ENCODE measurements at places on chromosomes 4 and X. TPM values are rescaled to one million over a fixed set of nuclear protein-coding genes. Genes with fewer than 3 reads are reported as not detected.

GRCh38 chr4:33711826-33712225, 2532.5 kb downstream of the ARAP2 start:
- DNase-seq = no peak

DNA sequence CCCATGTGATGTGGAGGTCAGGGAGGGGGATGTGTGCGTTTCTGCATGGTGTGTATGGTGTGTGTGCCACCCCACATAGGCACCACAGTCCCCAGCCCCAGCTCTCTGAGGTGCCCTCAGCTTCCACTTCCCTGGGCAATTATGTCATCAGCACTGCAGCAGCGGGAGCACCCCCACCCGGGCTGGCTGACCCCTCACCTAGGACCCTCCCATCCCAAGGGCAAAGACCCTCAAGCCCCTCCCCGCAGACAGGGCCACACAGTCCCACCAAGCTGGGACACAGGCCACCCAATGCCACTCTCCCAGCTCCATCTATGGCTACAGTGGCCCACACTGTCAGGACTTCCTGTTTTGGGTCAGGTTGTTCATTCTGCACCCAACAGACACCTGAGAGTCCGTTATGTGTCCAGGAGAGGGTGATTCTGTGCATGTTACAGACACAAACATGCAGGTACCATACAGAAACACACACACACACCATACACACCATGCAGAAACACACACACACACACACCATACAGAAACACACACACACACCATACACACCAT, 75.2 kb downstream of the JAKMIP1 start:
- no peak for DNase-seq

DNA sequence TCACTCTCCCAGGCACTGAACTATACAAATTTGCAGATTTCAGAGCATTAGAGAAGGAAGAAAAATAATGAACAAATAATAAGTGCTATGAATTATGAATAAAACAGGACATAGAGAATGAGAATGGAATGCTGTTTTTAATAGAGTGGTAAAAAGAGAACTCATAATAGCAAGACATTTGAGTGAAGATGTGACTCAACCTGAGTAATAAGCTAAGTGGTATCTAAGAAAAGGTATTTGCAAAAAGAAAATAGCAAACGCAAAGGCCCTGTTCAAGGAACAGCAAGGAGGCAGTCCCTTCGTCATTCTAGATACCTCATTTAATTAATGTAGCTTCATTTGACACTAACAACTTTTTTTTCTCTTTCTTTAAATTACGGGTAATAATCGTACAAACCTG, 1910.0 kb upstream of the TENM3 start:
- no peak for DNase-seq

C1QTNF7 gene
- total RNA-seq = not detected

DNA sequence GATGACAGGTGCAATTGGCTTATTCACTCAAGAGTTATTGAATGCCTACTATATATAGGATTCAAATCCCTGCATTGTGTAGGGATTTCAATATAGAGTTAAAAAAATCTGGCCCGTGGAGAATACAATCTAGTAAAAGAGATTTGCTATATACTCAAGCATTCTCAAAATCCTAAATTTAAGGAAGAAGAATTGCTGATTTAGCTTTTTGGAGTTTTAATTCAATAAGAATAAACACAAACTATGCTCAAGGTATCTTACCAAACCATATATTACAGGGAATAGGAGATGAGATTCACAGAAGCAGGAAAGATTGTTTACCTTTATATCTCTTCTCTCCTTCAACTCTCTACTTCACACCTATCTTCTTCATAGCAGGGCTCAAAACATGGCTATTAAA, 476.8 kb downstream of the PACRGL start:
- DNase-seq = no peak

ABCG2 gene
- 37.0 TPM for total RNA-seq

TMEM35A gene
- total RNA-seq = 2.6 TPM

DNA sequence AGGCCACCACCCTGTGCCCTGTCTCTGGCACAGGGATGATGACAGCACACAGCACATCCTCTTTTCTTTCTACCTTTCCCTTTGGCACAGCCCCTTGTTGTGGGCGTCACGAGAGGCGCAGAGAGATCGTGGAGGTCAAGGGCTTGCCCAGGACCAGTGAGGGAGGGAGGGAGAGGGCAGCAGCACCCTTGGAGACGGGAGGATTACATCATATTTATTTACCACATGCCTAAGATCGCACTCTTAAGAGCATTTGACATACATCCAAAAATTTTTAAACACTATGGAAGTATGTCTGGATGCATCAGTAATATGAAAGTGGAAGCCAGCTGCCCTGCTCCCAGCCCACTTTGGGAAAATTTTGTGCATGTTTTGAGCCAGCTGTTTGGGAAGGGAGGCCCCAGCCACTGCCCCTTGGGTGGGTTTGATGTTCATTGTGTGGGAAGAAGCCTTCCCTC, 12.7 kb downstream of the WFS1 start:
- no peak for DNase-seq

DNA sequence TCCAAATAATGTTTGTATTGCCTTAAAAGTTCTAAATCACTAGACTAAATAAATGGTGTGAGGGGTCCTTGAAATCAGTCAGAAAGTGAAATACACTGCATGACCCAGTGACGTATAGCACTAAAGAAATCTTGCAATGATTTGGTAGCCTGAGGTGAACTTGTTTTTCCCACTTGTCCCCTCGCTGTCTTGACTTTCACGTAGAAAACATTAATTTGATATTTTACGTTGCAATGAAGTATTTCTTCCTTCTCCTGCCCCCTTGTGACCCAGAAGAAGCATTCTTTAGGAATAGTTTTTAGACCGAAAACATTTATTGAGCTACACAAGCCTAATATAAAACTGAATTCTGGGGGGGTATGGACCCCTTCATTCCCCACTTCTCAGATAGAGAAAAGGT, 3.7 kb downstream of the KLB start:
- no peak for DNase-seq

- no peak for DNase-seq
Measured at GRCh38 chr4:73922766-73923630, 53.8 kb downstream of the CXCL1 start.

DNA sequence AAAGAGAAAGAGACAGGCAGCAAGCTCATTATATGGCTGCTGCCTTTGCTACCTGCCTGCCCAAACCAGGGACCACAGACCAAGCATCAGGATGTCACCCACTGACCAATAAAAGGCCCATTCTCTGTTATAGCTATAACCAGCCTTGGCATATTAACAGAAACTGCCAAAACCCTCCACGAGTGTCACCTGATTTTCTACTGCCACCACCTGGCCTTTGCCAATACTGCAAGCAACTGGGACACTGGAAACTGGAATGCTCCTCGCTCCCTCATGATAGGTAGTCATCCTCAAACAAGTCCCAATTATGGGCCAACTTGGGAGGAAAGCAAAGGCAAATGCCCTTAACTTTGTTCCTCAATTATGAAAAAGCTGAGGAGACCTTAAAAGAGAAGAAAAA, 76.0 kb downstream of the SPIN4 start:
- peak; percentile 51 for DNase-seq

XAGE3 gene
- not detected for total RNA-seq

DNA sequence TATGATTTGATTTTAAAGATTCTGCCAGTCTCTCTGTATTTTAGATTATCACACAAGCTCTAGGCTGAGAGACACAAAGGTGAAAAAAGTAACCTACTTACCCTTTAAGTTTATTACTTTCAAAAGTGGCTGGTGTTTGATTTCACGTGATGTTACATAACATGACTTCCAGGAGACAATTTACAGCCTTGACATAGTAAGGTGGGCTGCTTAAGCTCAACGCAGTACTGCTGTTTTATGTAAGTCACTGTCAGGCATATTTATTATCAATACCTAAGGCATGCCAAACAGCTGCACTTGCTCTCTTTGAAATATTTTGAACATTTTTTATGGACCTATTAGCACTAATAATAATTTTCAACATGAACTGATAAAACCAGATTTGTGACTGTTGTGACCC, 451.5 kb upstream of the FAM241A start:
- no peak for DNase-seq

DNA sequence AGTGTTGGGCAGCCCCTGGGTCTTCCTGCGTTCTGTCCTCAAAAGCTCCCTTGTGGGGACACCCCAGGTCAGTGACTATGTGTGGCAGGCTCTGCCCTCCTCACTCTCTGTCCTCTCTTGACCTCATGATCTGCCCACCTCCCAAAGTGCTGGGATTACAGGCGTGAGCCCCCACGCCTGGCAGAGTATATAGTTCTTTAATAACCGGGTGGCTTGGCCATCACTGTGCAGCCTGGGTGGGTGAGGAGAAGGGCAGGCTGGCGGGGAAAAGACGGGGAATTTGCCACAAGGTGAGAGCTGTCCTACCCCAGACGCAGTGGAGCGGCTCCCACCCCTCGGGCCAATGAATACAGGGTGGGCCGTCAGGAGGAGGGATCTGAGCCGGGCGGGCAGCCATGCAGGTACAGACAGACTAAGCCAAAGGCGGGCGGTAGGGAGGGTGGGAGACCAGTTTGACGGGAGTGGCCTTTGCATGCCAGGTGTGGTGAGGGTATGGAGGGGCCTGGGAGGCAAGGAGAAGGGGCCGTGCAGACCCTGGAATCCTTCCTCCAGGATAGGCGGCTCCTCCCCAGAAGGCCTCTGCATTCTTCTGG, 2.5 kb downstream of the SH3BP2 start:
- DNase-seq = peak; percentile 3

INTU gene
- 6.4 TPM for total RNA-seq

CXCL11 gene
- total RNA-seq = not detected

DNA sequence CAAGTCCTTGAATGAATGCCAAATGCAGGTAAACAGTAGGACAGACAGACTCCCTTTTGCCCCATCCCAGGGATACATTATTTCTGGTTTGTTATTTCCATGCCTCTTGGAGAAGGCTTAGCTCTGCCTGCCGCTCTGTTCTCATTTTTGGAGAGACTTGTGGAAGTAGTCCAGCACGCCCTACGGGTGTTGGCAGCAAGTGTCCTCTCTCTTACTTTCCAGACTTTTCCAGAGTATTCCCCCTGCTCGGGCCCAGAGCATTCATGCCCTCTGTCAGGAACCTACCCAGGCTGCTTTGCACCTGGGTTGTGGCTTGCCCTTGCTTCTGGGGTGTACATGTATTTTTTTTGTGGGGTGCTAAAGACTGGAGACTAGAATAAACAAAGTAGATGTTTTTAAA, 15.3 kb downstream of the SLC34A2 start:
- no peak for DNase-seq

DNA sequence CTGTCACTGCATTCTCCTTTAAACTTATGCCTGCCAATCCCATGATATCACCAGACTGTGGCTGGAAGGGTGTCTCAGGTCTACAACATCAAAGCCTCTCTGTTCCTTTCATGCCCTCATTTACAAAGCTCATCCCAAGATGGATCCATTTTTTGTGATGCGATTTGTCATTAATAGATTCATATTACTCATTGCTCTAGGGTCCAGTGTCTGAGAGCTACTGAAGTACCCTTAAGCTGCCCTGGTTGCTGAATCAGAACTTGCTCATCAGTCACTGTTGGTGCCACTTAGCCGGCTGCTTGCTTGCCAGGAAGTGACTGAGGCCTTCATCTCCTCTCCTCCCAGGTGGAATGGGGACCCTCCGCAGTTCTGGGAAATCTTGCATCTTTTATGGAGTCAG, 395.5 kb upstream of the BOD1L1 start:
- no peak for DNase-seq

DNA sequence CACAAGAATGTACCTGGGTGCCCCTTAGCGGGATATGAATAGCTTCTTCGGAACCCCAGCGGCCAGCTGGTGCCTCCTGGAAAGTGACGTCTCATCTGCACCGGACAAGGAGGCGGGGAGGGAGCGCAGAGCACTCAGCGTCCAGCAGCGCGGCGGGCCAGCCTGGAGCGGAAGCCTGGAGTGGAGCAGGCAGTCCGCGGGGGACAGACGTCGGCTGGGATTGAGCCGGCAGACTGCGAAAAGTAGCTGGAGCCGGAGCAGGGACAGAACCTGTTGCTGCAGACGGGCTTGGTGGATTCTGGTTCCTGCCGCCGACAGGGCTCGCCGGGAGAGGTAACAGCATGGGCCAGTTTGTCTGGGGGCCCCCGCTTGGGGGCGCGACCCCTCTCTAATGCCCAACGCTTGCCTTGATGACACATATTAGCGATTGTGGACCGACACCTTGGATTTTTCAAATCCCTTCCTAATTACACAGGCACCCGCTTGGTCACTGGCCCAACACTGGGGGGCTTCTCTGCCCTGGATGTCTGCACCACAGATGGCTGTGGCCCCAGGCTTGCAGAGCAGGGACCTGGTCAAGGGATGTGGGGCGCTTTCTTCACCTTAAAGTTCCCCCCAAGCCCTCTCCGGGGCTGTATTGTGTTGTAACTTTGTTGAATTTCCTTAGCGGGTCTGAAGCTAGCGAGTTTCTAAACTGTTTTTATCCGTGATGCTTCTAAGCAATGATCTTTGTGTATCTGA, at the start of gene NPFFR2:
NPFFR2 (plus strand) TSS at position 133 of the 741 bp plus-strand sequence. CDS start 96,592 bp downstream, outside the sequence.
- DNase-seq = peak; percentile 71

GRCh38 chr4:183631577-183632198, 27.3 kb downstream of the RWDD4 start:
- no peak for DNase-seq

DNA sequence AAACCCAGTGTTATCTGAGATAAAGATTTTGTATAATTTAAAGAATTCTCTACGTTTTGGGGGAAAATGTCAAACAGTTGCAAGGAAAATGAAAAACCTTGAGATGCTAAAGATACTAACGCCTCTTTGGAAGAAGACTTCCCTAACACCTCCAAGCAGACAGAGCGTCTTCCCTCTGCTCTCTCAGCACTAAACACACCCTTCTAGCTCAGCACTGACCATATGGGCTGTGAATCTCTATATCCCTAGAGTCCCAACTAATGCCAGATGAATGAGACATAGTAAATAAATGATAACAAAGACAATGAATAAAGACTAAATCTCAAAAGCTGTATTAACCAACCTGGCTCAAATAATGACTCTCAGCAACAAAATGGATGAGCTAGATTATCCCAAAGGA, 13.3 kb downstream of the FUNDC1 start:
- DNase-seq = no peak

TMPRSS11D gene
- not detected for total RNA-seq

DNA sequence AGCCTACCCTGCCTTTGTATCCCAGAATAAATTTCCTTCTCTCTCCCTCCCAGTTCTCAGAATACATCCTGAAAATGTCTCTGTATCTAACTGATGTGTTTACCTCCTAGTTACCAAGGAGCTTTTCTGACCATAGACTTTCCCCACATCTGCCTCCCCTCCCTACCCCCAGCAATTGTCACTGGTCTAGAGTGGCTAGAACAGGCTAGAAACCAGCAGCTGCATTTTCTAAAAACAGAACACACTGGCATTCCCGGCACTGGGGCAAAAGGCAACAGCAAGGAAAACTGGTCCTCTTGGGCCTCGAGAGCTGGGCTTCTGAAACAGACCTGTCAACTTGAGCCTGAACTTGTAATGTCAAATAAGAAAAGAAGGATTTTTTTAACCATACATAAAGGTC, 16.4 kb downstream of the TASL start:
- no peak for DNase-seq

GRCh38 chr4:171534391-171534790, 278.8 kb upstream of the GALNTL6 start:
- DNase-seq = no peak

Measured in endothelial cell (in vitro differentiated cells).